ENCODE measurements at places on chromosomes 4 and X. TPM values are rescaled to one million over a fixed set of nuclear protein-coding genes. Genes with fewer than 3 reads are reported as not detected.

GRCh38 chr4:94519925-94520789 lies 68.4 kb downstream of the PDLIM5 start:
- peaks cover 3% of the 10 kb centered on the region for H3K4me1 ChIP-seq
- H3K36me3 ChIP-seq: no peaks in the 10 kb centered on the region
- DNase-seq: no peak
- H3K4me3 ChIP-seq: no peak overlapping the region
- no peak overlapping the region for H3K27ac ChIP-seq
- H3K27me3 ChIP-seq: no peaks in the 10 kb centered on the region

DNA sequence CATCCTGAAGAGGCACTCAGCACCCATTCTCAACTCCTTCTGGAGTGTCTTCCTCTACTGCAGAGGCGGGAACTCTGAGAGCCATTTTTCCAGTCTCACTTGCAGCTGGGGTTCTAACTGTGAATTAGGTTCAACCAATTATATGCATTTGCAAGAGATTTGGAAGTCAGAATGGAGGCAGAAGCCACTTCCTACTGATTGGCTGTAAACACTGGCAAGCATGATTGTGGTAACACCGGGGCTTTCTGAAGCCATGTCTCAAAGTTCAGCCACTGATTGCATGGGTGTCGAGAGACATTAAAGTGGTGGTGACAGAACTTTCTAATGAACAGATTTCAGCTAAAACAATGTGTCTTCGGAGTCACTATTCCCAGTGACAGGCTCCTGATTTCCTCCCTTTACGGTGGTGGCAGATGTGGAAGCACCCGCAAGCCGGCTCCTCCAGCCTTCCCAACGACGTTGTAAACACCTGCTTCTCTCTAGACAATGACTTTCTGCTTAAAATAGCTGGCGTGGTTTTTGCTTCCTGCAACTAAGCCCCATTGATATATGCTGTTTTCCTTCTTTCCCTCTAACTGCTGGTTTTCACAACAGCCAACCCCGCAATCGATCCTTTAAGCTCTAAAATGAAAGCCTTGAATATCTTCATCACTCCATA lies 92.0 kb downstream of the IRF2 start:
- H3K4me3 ChIP-seq: peak overlapping the region; percentile 31
- no peaks in the 10 kb centered on the region for H3K27me3 ChIP-seq
- peaks cover 41% of the 10 kb centered on the region for H3K4me1 ChIP-seq
- H3K36me3 ChIP-seq: peaks cover 61% of the 10 kb centered on the region

DNA sequence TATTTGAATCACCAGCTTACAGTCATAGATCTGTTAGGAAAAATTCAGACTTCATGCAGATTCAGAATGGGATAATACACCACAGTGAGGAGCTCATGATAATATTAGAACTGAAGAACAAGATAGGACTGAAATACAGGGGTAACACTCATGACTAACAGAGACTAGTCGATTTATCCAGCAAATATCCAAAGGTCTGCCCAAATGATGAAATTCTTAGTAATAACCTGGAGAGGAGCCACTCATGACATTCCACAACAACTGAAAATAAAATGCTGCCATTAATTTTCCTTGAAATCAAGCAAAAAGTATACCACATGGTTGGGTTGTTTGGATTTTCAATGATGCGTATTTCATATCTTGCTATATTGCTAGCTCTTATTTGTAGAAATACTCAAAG lies 903.7 kb upstream of the ADGRL3 start:
- H3K4me3 ChIP-seq: no peak overlapping the region
- H3K4me1 ChIP-seq: no peaks in the 10 kb centered on the region
- H3K27ac ChIP-seq: no peak overlapping the region
- no peaks in the 10 kb centered on the region for H3K27me3 ChIP-seq

GRCh38 chr4:55824865-55825264 lies 5.3 kb downstream of the EXOC1L start:
- peaks cover 12% of the 10 kb centered on the region for H3K27me3 ChIP-seq
- no peaks in the 10 kb centered on the region for H3K4me1 ChIP-seq
- no peak overlapping the region for H3K27ac ChIP-seq
- no peak for DNase-seq
- H3K36me3 ChIP-seq: no peaks in the 10 kb centered on the region

- DNase-seq: no peak
- H3K4me1 ChIP-seq: peaks cover 5% of the 10 kb centered on the region
- H3K36me3 ChIP-seq: peaks cover 5% of the 10 kb centered on the region
- H3K27me3 ChIP-seq: peaks cover 13% of the 10 kb centered on the region
Measured at GRCh38 chr4:121209171-121209570, 45.0 kb upstream of the TNIP3 start.

Gene CXCL13
- total RNA-seq: 87.2 TPM

Gene CDS1
- total RNA-seq: not detected

Gene RNF113A
- 24.0 TPM for total RNA-seq

Data from activated T-helper 2 cell treated with anti-CD3 and anti-CD28 coated beads, Interferon-gamma antibody, Interleukin-2, Interleukin-4, amounts not matched to agents 10 μg/mL and 5 μg/mL and 100 μg/mL, durations not matched to agents 14 hours and 24 hours and 36 hours (primary cell).